ENCODE measurements at places on chromosomes 6 and 20. TPM values are rescaled to one million over a fixed set of nuclear protein-coding genes. Genes with fewer than 3 reads are reported as not detected.

The BTBD3 gene
- 12.5 TPM for total RNA-seq

The UNC5CL gene
- 0.46 TPM for total RNA-seq

The GTSF1L gene
- total RNA-seq: not detected

The SLC17A1 gene
- total RNA-seq: not detected

The PRSS16 gene
- total RNA-seq: 3.3 TPM

The MEP1A gene
- total RNA-seq: not detected

The SLC32A1 gene
- total RNA-seq: not detected

The MUC22 gene
- total RNA-seq: 0.02 TPM

The NRN1 gene
- 0.95 TPM for total RNA-seq

The CRISP2 gene
- total RNA-seq: not detected

The RIMS1 gene
- total RNA-seq: not detected

The SLC13A3 gene
- total RNA-seq: 0.03 TPM

The SIRPB1 gene
- 0.47 TPM for total RNA-seq

The NKAIN2 gene
- total RNA-seq: not detected

The CEBPB gene
- 300 TPM for total RNA-seq

The PRPH2 gene
- not detected for total RNA-seq

The DYNLT2 gene
- total RNA-seq: 0.59 TPM

The GRIK2 gene
- 0.56 TPM for total RNA-seq

The MYLK2 gene
- 0.43 TPM for total RNA-seq

The TAP2 gene
- 22.6 TPM for total RNA-seq

The GABRR1 gene
- not detected for total RNA-seq

The SLC44A4 gene
- not detected for total RNA-seq

The PPP1R14C gene
- total RNA-seq: 3.7 TPM

The OTOR gene
- total RNA-seq: not detected

The AVP gene
- not detected for total RNA-seq

The STX7 gene
- total RNA-seq: 24.5 TPM

The SRMS gene
- 0.14 TPM for total RNA-seq

The RBCK1 gene
- total RNA-seq: 145 TPM

The LZTS3 gene
- 6.7 TPM for total RNA-seq

The HDGFL1 gene
- total RNA-seq: not detected

The SMIM29 gene
- total RNA-seq: 21.1 TPM

The UBE2C gene
- 230 TPM for total RNA-seq

The VGLL2 gene
- not detected for total RNA-seq

The GDAP1L1 gene
- total RNA-seq: 0.07 TPM

Measured in A549 treated with dexamethasone at 1 μM for 4 hours (cell line).